ENCODE measurements at places on chromosomes 2 and 18. TPM values are rescaled to one million over a fixed set of nuclear protein-coding genes. Genes with fewer than 3 reads are reported as not detected.
A peak's percentile ranks its signal among the peaks of the same experiment; 100 is the strongest.

Gene DUSP2
- 5.3 TPM for total RNA-seq

Gene BMP10
- not detected for total RNA-seq

Gene MC2R
- total RNA-seq, result not detected

Gene ST6GAL2
- not detected for total RNA-seq

DNA sequence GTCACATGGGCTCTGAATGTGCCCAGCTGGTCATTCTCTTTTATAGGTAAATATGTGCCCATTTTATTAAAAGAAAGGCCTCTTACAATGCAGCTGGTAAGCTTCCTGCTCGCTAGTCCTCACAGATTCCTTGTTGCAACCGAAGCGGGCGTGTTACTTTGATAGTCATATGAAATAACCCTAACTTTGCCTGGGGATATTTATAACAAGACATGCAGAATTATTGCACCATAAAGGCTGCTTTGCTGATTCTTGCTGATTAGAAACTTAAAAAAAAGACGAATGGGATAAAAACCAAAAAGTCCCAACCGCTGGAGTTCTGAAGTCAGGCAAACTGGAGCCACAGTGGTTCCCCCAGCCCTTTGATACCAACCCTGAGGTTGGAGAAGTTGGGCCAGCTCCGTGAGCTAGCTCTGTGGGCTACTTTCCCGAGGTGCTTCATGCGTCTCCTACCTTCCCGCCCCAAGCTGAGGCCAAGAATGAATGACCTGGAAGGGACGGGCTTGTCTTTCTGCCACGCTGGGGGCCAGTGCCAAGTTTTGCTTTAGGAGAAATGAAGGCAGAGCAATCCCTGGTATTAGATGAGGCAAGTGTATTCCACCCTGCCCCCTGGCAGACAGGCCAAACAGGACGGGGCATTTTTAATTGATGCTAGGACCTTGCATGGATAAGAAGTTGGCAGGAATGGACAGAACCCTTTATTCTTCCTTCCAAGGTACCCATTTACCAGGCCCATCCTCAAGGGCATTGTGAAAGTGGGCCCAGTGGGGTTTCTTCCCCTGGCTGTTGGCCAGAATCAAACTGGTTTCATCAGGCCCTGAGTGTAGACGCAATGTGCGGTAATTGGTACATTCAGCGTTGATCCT is 140.4 kb downstream of the KCTD1 start:
- DNase-seq, result peak; percentile 78

- DNase-seq, result peak; percentile 10
These were observed 200.9 kb upstream of the EPAS1 start for GRCh38 chr2:46096260-46096659.

- no peak for DNase-seq
These were observed 2.4 kb upstream of the MRPL53 start for GRCh38 chr2:74474899-74475298.

DNA sequence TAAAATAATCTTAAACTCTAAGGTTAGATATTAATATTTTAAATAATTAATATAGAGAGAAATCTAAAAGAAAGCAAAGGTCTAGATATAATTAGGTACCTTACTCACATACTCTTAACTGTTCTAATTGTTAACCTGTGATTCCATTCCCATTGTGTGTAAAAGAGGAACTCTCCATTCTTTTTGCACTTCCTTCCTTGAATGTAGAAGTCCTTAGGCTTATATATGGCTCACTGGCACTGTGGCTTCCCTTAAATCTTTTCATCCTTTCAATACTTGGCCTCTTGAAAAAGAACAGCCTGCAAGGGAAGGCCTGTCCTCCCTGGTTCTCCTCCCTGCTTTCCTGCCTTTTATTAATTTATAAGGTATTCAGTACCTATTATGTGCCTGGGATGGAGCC is 182.8 kb upstream of the FOSL2 start:
- DNase-seq, result no peak

GRCh38 chr2:28809927-28810326 is 707 bp upstream of the SPDYA start:
- peak; percentile 41 for DNase-seq

DNA sequence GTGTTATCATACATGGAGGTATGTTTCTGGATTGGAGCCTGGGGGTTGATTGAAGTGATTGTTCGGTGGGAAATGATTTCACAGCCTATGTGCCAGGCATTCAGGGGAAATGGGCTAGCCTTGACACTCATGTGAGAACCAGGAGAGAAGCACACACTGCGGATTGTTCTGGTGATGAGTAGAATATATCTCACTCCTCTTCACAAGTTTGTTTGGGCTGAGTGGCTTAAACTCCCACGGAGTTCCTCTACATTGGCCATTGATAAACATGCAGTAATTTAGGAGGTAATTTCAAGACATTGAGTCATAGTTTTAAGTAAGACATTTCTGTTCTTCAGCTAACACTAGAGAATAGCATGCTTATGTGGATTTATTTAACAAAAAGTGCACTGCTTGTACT is 498.9 kb upstream of the NETO1 start:
- DNase-seq, result no peak

- DNase-seq, result no peak
These were observed 95.8 kb downstream of the PAX3 start for GRCh38 chr2:222203041-222203440.

- no peak for DNase-seq
These were observed 29.3 kb upstream of the INSIG2 start for GRCh38 chr2:118058951-118059350.

- no peak for DNase-seq
These were observed 510.8 kb downstream of the TRIB2 start for GRCh38 chr2:13227578-13227977.

GRCh38 chr18:22493940-22494339 is 76.2 kb upstream of the CTAGE1 start:
- DNase-seq, result no peak

DNA sequence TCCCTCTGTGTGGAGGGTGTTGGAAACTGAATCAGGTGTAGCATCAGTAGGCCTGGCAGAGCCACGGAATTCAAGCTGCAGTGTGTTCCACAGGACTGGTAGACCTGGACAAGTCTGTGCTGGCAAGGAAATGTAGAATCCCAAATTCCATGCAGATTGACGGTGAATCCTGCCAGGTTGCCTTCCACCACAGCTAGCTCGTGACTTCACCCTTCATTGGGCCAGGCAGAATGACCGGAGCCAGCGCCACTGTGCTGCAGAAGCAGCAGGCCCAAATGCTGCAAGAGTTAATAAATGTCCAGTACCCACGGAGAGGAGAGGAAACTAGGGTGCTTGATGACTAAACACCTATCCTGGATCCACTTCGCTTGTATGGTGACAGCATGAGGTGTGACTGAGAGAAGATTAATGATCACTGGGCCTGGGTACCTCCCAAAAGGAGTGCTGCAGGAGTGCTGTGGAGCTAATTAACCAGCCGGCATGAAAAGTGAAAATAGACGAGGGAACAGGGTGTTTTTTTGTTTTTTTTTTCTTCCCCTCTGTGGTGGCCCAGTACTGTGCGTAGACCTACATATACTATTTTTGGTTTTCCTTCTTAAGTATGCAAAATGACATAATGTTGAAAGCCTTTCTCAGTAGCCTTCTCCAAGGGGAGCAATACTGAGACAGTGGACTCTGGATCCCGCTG is 122.2 kb downstream of the TANC1 start:
- peak; percentile 81 for DNase-seq

- DNase-seq, result no peak
These were observed 261.3 kb downstream of the ALPK2 start for GRCh38 chr18:58367425-58368140.

- no peak for DNase-seq
These were observed 79.6 kb downstream of the TGIF1 start for GRCh38 chr18:3529601-3530000.

- DNase-seq, result no peak
These were observed 120.7 kb upstream of the AGAP1 start for GRCh38 chr2:235373171-235373570.

GRCh38 chr2:234991290-234991689 is 39.5 kb downstream of the SH3BP4 start:
- DNase-seq, result no peak

GRCh38 chr2:191577605-191578004 is 100.3 kb upstream of the NABP1 start:
- DNase-seq, result peak; percentile 69

GRCh38 chr2:122105877-122106206 is 350.4 kb downstream of the TSN start:
- no peak for DNase-seq

GRCh38 chr2:183610724-183611123 is 486.5 kb downstream of the NUP35 start:
- DNase-seq, result no peak

DNA sequence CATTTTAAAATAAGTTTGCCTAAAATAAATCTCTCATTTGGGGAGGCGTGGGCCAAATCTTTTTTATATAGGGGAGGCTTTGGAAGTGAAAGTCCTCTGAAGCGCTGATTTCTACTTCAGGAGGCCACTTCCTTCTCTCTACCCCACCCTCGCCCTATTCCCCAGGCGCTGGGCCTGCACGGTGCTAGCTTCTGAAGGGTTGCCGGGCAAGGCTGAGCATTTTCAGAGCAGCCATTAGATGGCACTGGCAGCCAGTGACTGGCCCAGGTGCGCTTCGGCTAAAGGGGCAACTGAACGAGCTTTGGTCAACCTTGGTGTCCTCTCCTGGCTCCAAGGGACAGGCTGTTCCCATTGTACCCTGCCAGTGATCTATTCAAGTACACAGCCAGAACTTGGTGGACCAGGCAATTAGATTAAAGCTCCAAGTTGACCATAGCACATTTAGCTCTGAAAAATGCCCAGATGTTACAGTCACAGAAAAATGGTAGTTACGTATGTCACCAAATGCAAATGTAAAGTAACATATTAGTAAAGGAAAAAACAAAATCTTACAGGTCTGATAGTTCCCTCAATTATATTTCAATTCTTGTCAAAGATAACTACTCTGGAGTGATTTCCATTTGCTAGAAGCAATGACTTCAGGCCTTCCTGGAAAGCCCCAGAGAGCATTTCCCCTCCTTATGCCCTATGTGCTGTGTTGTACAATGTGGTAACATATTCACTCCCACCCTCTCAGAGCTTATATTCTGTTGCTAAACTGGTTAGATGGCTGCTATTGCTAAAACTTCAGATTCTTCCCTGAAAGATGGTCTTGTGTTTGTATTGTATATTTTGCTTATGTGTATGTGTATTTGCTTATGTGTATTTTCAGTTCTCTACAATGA is 2.1 kb downstream of the POMC start:
- no peak for DNase-seq

DNA sequence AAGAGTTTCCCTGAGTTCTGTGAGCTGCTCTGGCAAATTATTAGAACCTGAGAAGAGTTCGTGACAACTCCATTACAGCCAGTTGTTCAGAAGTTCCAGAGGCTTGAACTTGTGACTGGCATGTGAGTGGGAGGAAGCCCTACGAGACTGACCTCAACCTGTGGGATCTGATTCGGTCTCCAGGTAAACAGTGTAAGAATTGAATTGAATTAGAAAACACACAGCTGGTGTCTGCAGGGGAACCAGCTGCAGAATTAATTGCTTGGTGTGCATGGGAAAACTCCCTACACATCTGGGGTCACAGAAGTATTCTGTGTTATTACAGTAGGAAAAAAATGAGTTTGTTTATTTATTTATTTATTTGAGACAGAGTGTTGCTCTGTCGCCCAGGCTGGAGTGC is 14.0 kb upstream of the ITSN2 start:
- DNase-seq, result no peak

DNA sequence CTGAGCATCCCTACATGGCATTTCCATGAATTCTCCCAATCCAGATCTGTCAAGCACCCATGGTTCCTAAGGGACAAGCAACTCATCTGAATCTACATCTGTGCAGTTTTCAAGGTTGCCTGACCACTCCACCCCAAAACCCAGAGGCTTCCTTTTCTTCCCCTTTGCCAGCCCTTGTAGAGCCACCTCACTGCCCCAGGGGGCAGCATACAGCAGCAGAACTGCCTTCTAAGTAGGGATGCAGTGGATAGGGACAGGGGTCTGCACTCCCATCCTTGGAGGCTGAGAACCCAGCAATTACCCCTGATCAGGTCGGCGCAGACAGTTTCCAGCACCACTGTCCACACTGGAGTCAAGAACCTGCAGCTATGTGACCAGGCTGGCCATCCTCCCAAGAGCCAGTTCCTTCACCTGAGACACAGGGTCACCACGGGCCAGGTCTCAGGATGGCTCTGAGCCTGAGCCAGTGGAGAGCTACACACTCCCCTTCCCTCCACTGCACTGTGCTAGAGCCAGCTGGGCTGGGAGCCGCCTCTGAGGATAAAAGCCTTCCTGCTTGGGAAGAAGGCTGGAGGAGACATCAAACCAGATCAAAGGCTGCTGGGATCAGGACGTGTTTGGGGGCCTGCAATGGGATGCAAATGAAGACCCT is 283.1 kb downstream of the CELF4 start:
- no peak for DNase-seq

DNA sequence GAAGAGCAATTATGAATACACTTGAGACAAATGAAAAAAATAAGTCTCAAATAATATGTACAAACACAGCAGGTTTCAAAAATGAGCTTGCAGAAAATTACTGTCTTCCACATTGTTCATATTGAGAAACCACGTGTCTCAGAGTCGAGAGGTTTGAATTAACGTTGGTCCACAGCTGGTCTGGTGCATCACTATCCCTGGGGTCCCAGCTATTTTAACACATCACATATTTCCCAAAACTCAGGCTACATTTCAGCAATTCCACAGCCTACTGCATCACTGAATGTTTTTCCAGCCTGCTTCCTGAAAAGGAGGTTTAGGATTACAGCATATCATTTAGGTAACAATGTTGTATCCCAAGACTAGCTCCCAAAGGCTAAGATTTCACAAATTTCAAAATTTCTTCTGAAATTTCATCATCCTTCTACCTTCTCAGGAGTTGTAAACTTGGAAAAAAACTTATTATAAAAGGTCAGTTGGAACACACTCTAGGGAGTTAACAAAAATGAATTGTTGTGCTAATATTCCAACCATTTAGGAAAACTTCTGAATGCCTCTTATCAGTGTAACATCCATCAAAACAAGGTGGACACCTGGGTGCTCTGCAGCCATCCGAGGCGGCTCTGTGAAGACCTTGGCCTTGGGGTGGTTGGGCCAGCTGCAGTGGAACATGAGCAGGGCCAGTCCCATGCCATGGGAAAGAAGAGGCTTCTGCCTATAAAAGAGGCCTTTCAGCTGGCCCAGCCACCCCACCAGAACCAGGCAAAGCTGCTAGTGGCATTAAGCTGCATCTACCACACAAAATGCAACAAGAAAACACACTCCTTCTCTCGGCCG is 198.1 kb upstream of the RBBP8 start:
- no peak for DNase-seq

DNA sequence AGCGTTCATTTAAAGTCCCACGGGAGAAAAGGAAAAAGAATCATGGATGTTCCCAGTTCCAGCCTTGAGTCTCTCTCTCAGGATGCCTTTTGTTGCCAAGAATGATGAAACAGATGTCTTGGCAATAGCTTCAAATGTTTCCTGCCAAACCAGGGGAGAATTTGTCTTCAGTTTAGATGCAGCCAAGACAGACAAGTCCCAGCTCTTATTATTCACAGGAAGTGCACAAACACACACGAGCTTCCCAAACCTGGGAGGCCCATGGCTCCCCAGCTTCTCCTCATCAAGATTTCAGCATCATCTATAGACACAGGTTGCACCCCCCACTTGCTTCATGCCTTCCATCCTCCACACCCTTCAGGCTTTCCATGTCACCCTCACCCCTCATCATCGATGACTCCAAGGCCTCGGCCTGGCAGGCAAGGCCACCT is 45.9 kb downstream of the HS1BP3 start:
- peak; percentile 57 for DNase-seq
